ENCODE measurements at places on chromosomes 5 and 9.

DNA sequence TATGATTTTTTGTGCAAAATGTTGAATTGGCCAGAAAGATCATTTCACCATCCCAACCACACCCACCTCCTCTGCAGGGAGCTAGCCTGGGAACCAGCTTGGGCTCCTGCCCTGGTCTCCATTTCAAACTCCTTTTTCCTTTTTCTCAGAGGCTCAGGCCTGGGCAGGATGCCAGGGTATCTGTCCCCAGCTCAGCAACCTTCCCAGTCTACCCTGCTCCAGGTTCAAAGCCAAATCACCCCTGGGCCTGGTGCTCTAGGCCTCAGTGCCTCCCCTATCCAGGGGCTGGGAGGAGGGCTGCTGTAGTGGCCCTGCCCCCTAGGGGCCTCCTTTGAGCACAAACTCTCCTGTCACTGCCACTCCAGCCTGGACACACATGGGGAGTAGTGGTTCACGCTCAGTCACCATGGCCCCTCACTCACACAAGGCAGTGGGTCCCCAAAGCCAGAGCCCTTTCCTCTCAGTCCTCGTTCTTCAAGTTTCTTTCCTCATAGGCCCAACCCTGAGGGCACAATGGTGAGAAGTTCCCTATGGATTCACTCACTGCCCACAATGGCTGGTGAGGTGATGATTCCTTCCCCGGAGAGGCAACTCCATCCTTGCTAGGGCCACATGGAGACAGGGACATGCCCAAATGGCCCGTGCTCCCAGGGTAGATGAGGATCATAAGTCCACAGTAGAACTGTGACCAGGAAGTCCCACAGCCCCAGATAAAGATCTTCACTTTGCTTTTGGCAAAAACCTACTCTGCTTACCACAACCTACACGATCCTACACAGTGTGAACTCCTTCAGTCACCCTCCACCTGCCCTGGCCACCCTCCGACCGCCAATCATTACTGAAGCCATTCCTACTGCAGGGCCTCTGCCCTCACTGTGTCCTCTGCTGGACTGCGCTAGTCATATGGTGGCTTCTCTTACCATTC is 1.6 kb upstream of the ST6GALNAC4 start:
- DNase-seq, result no peak

DNA sequence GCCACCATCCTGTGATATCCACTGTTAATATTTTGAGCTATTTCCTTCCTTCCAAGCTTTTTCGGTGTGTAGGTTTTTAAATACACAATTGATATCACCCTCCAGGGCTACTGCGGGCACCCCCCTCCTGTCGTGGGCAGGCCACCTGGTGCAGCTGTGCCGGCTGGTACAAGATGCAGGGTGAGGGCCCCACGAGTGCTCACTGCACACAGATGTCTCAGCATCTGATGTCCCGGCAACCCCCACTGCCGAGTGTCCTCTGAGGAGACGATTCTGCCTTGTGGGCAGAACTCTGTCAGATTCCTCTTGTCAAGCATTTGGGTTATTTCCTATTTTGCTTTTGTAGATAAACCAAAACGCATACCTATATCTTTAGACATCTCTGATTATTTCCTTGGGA is 25.1 kb downstream of the CACNA1B start:
- DNase-seq, result no peak

- DNase-seq, result no peak
Measured at GRCh38 chr9:71637375-71637774, 130.9 kb downstream of the CEMIP2 start.

- DNase-seq, result no peak
Measured at GRCh38 chr9:34685591-34685990, 5.5 kb downstream of the CCL19 start.
